Right lobe of liver (tissue), 6 donors: ENCODE measurements at places on chromosomes 1 and 21.

DNA sequence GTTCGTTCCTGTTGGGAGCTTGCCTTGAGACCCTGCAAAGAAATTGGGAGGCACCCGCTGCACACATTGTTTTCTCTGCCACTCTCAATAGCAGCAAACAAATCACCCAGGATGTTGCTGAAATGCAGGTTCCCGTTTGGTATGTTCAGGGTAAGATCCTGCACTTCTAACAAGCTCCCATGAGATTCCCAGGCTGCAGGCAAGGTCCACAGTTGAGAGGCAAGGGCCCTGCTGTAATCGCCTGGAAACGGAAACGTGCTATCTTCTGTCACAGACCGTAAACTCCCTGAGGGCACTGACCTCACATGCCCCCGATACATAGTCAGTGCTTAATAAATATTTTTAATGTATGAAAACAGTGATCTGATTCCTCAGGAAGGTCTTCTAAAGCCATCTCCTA lies 37.8 kb downstream of the XCL1 start:
- no peaks in the 10 kb centered on the region for H3K4me1 ChIP-seq
- DNase-seq: no peak
- H3K36me3 ChIP-seq: no peaks in the 10 kb centered on the region
- H3K27me3 ChIP-seq: no peaks in the 10 kb centered on the region
- no peak overlapping the region for H3K27ac ChIP-seq

DNA sequence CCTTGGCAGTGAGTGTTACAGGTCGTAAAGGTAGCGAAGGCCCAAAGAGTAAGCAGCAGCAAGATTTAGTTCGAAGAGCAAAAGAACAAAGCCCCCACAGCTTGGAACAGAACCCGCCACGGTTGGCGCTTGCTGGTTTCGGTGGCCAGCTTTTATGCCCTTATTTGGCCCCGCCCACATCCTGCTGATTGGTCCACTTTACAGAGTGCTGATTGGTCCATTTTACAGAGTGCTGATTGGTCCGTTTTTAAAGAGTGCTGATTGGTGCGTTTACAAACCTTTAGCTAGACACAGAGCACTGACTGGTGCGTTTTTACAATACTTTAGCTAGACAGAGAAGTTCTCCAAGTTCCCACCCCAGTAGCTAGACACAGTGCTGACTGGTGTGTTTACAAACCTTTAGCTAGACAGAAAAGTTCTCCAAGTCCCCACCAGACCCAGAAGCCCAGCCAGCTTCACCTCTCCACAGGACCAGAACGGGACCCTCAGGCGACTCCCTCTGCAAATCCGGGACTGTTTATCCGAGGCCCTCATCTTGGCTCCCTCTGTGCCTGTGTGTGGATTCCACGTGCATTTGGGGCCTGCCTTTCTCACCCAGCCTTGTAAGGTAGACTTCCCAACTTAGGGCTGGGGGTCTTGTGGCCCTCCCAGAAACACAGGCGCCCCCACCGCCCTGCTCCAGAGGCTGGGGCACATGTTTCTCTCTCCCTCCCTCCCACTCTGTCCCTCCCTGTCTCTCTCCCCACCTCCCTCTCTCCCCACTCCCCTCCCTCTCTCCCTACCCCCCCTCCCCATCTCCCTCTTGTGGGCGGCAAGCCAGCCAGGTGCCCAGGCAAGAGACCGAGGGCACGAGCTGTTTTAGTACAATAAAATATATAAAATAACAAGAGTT lies 12.6 kb downstream of the FTCD start:
- H3K27me3 ChIP-seq: no peaks in the 10 kb centered on the region
- peak; percentile 54 for DNase-seq
- no peak overlapping the region for H3K27ac ChIP-seq
- peaks cover 67% of the 10 kb centered on the region for H3K36me3 ChIP-seq
- H3K4me3 ChIP-seq: no peak overlapping the region
- no peaks in the 10 kb centered on the region for H3K4me1 ChIP-seq

DNA sequence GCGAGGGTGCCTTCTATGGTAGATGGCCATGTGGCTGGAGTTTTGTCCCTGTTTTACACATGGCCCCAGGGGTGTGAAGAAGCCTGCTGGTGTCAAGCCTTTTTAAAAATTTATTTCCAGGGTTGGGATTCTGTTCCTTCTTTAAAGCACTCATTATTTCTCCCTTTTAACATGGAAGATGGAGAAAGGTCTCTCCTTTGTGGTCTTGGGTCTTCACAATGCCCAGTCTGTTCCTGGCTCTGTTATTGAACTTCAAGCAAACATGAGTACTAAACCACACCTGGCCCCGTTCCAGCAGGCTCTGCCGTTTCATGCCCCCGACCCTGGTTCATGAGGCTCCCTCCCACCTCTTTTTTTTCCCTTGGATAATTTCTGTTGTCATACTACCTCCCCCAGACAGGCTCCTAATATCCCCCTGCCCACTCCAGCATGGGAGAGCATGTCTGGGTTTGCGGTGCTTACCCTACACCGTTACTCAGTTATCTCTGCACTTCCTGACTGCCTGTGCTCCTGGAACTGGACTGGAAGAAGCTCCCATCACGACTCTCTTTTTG lies 121.2 kb upstream of the KIAA0040 start:
- no peak overlapping the region for H3K27ac ChIP-seq
- H3K4me1 ChIP-seq: no peaks in the 10 kb centered on the region
- H3K36me3 ChIP-seq: no peaks in the 10 kb centered on the region
- no peak for DNase-seq

GRCh38 chr1:100353071-100353801 lies 930 bp downstream of the CDC14A start:
- peak overlapping the region; percentile 76 for H3K4me3 ChIP-seq
- peak overlapping the region; percentile 93 for H3K27ac ChIP-seq
- no peaks in the 10 kb centered on the region for H3K4me1 ChIP-seq
- peak; percentile 69 for DNase-seq
- no peaks in the 10 kb centered on the region for H3K36me3 ChIP-seq

GRCh38 chr1:41242342-41243078 lies 404 bp upstream of the SCMH1 start:
- peak; percentile 58 for DNase-seq
- peak overlapping the region; percentile 73 for H3K4me3 ChIP-seq
- peak overlapping the region; percentile 92 for H3K27ac ChIP-seq
- no peaks in the 10 kb centered on the region for H3K27me3 ChIP-seq

GRCh38 chr21:36923270-36923669 lies 43.2 kb downstream of the HLCS start:
- H3K4me3 ChIP-seq: no peak overlapping the region
- no peaks in the 10 kb centered on the region for H3K27me3 ChIP-seq
- no peaks in the 10 kb centered on the region for H3K36me3 ChIP-seq
- DNase-seq: no peak
- no peak overlapping the region for H3K27ac ChIP-seq
- H3K4me1 ChIP-seq: peaks cover 37% of the 10 kb centered on the region

GRCh38 chr1:228337031-228337564 lies 69.5 kb downstream of the TRIM11 start:
- no peak overlapping the region for H3K4me3 ChIP-seq
- H3K27me3 ChIP-seq: no peaks in the 10 kb centered on the region
- H3K27ac ChIP-seq: no peak overlapping the region
- DNase-seq: peak; percentile 33
- H3K4me1 ChIP-seq: no peaks in the 10 kb centered on the region

DNA sequence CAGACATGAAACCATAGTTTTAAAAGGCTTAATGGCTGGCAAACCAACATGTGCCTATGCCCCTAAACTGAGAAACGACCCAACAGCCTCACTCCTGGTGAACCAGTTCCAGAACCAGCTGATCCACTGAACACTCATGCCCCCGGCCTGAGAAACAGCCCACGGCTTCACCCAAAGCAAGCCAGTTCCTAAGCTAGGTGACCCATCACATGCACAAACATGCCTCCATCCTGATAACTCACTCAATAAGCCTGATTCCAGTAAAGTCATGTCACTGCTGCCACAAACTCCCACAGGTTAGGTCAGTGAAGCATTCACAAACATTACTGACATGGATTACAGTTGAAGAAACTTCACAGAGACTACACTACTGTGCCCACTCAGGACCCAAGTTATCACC lies 161.6 kb downstream of the USH2A start:
- no peaks in the 10 kb centered on the region for H3K4me1 ChIP-seq
- no peak for DNase-seq
- no peak overlapping the region for H3K27ac ChIP-seq
- H3K27me3 ChIP-seq: no peaks in the 10 kb centered on the region
- no peaks in the 10 kb centered on the region for H3K36me3 ChIP-seq
